ENCODE measurements at places on chromosomes 7 and 10.

- DNase-seq, result peak; percentile 49
These were observed 22.7 kb downstream of the HKDC1 start for GRCh38 chr10:69242852-69243212.

GRCh38 chr7:2754086-2754485 lies 66.1 kb downstream of the AMZ1 start:
- DNase-seq, result no peak

GRCh38 chr10:57506414-57507094 lies 761.1 kb downstream of the IPMK start:
- no peak for DNase-seq

DNA sequence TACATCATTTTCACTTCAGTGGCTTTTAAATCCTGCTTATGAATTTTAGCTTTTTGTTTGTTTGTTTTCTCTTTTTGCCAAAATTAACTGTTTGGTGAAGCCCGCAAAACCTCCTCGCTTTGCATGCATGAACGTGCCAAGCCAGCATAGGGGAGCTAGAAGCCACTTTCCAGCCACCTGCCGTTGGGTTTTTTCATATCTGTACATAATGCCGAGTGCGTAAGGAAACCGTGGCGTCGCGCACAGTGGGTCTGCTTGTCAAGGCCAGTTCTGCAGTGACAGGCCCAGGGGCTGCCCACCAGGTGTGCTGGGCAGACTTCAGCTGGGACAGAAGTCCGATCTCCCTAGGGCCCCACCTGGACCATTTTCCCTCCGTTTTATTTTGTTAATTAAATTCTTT lies 41.1 kb downstream of the WIPI2 start:
- DNase-seq, result no peak

- DNase-seq, result no peak
These were observed 45.7 kb downstream of the RHOBTB1 start for GRCh38 chr10:60898321-60898720.

GRCh38 chr10:115118346-115118745 lies 25.2 kb downstream of the ATRNL1 start:
- no peak for DNase-seq

DNA sequence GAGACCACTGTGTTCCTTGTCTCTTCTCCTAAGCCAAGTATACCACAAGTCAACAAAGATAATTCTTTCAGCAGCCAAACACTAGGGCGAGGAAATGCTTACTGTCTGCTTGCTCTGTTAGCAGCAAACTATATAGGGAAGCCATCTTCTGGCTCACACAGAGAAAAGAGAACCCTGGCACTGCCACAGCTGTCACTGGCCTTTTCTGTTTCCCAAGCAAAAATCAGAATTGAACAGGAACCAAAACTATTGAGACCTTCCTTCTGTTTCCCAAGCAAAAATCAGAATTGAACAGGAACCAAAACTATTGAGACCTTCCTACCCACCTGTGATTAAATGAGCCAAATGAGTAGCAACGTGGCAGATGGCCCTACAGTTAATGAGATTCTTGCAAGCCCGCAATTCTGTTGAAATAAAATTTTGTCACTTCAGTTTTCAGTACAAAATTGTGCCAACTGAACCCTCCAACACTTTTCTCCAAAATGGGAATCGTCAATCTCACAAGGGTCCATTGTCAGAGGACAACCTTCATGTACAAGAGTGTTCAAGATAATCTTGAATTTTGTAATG lies 54.5 kb downstream of the LRRTM3 start:
- DNase-seq, result no peak

GRCh38 chr7:42045961-42046360 lies 191.0 kb downstream of the GLI3 start:
- DNase-seq, result no peak

DNA sequence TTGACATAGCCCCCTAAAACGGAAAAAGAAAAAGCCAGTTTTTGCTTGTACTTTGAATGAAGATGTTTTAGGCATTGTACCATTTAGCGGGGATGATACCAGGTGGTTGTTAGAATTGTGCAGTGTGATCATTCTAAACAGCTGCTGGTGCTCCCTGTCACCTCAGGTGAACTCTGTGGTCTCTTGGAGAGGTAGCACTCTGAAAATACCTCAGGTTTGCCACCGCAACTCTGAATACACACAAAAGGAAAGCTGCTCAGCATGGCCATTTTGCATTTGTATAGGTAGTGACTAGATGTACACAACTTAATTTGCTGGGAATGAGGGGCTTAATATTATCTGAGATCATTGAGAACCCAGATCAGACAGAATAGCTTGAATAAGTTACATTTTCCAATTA lies 52.6 kb downstream of the PLEKHA8 start:
- DNase-seq, result peak; percentile 78

- DNase-seq, result no peak
These were observed 200.0 kb upstream of the BMPER start for GRCh38 chr7:33705333-33705833.

- DNase-seq, result no peak
These were observed 333.8 kb downstream of the CXCL12 start for GRCh38 chr10:44051091-44051490.

DNA sequence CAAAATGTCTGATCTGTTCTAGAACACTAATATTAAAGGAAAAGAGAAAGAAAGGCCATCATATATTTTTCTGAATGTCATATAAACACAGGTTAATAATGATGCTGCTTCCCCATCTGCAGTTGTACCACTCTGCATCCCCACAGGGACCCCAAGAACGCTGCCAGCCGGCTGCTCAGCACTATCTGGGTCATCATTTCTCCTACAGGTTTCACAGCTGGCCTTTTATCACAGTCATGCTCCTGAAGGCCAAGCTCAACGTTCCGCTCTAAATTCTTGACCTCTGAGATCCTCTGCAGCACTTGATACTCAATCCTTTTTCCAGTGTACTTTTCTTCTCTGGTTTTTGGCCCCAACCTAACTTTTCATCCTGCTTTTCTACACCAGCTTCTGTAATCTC lies 4.8 kb downstream of the IDI1 start:
- no peak for DNase-seq

DNA sequence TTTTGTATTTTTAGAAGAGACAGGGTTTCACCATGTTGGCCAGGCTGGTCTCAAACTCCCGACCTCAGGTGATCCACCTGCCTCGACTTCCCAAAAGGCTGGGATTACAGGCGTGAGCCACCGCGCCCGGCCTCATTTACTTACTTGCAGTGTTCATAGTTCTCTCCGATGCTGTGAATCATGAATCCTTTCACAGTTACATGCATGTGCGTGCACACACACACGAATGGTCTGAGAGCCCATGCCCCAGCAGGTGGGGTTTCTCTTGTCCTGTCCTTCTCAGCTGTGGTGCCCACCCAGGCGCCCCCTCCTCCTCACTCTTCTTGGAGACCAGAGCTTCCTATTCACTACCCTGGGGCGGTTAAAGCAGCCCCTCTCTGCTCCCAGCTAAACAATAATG lies 50.6 kb downstream of the RBM17 start:
- no peak for DNase-seq

GRCh38 chr7:17247357-17247756 lies 51.1 kb upstream of the AHR start:
- no peak for DNase-seq

DNA sequence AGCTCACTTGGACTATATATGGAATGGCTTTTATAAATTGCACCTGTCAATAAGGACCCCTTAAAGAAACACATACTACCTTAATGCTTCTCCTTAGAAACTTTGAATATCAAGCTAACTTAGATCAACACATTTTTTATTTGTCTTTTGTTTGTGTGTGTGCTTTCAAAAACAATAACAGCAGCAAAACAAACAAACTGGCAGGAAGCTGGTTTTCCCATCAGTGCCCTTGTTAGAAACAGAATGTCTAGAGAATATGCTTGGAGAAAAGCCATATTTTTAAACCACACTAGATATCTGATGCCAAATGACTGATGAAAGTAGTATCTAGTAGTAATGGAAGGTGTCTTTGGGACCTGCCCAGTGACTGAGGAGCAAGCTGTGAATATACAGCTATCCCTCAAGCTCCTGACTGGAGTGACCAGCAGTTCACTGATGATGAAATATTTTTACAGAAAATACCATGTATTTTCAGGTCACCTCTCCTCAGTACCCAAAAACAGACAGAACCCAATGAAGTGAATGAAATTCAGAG lies 1.0 kb downstream of the PDE1C start:
- no peak for DNase-seq

DNA sequence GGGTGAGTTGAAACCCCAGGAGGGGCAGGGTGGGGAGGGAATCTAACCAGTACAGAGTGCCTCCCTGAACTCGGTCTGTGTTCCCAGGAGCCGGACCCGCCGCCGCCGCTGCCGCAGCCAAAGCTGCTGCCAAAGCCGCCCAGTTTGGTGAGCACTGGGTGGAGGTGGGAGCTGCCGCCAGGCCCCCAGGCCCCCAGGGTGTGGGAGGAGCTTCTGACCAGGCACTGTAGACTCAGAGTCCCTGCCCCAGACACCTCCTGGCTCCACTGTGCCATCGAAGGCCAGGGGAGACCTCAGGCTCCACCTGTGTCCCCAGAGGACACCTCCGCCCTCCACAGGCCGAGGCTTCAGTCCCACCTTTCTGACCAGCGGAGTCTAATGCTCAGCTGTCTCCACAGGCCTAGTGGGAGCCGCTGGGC lies 20.4 kb upstream of the LIMK1 start:
- DNase-seq, result no peak

DNA sequence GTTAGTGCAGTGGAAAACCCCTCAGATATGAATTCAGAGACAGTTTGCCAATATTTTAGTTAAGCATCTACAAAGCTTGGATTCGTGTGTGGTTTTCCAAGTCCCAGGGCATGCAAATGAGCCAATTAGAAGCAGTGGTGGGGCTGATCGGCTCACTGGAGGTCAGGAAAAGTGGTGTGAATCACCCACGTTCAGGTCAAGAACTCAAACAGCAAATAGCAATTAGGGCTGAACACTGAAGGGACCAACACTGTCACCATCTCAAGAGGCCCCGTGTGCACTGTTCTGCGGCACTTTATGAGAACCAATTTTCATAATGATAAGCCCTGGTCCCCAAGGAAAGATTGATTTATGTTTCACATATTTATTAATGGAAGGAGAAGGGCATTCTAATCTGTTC lies 68.9 kb downstream of the ADARB2 start:
- DNase-seq, result no peak

All from NCI-H2107 (cell line).